ENCODE measurements at places on chromosomes 13 and 19.

DNA sequence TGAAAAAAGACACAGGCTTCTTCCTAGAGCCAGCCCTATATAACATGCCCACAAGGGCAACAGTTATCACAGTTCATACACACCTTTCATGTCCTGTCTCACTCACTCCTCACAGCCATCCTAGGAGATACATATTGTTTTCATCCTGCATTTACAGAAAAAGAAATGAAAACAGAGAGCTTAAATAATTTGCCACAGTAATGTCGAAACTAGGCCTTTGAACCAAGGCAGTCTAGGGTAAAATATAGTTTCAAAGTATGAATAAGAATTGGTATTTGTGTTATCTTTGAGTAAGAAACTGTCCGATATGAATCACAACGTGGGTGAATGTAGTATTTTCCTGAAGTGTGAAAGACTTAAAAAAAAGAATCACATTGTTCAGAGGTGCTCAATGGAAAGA is 26.8 kb downstream of the CLDN10 start:
- no peak for DNase-seq

DNA sequence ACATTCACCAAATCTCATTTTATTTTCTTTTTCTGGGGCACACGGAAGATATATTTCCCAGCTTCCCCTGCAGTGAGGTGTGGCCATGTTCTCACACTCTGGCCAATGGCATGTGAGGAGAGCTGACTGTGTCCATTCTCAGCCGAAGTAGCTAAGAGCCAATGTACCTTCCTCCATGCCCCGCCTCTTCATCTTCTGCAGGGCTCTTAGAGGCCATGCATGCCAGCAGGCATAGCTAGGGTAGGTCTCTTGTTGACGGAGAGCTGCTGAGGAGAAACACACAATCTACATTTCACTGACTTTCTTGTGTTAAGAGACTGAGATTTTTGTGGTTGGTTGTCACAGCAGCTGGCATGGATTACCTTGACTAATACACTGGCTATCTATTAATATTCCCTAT is 9.8 kb upstream of the MICU2 start:
- no peak for DNase-seq

DNA sequence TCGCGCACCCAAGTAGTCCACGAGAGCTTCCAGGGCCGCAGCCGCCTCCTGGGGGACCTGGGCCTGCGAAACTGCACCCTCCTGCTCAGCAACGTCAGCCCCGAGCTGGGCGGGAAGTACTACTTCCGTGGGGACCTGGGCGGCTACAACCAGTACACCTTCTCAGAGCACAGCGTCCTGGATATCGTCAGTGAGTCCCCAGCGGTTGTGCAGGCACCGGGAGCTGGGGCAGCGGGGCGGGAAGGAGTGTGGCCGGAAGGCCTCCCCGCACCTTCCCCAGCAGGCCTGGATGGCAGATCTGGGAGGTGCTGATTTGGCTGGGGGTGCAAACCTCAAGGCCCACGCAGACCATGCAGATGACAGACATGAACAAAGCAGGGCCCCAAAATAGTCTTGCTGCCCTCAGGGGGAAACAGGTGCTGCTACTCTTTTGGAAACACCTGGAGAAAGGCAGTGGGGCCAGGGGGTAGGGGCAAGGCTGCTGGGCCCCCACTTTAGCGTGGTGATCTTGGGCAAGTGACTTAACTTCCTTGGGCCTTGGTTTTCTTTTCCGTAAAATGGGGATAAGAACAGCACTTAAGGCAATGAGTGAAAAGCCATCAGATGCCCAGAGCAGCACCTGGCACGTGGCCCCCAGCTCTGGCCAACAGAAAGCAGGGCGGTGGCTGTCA is 4.0 kb downstream of the MAG start:
- no peak for DNase-seq

- DNase-seq: peak; percentile 36
These were observed 33.9 kb upstream of the CEACAM21 start for GRCh38 chr19:41541990-41542584.

GRCh38 chr19:38699027-38699346 is 45.3 kb downstream of the CAPN12 start:
- no peak for DNase-seq
